ENCODE measurements at places on chromosomes 7 and 10.
A peak's percentile ranks its signal among the peaks of the same experiment; 100 is the strongest.

- no peak for DNase-seq
These were observed 28.4 kb upstream of the EIF5AL1 start for GRCh38 chr10:79483948-79484347.

DNA sequence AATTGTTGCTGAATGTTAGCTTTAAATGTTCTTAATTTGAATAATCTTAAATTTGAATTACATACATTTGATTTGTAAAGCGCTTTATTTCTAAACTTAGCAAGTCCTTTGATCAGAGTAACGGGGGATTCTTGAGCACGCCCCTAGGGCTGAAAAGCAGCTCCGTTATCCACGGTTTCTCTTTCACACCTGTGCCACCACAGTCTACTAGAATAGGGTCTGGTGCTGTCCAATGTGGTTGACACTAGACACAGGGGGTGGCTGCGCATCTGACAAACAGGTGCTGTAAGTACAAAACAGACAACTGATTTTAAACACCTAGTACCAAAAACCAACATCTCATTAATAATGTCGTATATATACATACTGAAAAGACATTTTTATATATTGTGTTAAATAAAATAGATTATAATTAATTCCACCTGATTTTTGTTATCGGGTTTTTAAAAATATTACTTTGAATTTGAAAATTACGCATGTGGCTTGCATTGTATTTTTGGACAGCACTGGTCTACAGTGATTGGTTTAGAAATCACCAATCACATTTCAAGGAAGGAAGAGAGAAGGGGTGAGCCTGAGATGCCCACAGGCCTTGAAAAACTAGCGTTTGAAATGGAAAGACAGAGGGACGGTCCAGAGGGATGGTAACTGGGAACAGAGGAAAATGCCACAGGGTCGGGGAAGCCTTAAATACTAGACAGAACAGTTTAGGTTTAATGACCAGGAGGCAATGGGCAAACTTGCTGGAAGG, 7.3 kb downstream of the SEPHS1 start:
- DNase-seq, result no peak

DNA sequence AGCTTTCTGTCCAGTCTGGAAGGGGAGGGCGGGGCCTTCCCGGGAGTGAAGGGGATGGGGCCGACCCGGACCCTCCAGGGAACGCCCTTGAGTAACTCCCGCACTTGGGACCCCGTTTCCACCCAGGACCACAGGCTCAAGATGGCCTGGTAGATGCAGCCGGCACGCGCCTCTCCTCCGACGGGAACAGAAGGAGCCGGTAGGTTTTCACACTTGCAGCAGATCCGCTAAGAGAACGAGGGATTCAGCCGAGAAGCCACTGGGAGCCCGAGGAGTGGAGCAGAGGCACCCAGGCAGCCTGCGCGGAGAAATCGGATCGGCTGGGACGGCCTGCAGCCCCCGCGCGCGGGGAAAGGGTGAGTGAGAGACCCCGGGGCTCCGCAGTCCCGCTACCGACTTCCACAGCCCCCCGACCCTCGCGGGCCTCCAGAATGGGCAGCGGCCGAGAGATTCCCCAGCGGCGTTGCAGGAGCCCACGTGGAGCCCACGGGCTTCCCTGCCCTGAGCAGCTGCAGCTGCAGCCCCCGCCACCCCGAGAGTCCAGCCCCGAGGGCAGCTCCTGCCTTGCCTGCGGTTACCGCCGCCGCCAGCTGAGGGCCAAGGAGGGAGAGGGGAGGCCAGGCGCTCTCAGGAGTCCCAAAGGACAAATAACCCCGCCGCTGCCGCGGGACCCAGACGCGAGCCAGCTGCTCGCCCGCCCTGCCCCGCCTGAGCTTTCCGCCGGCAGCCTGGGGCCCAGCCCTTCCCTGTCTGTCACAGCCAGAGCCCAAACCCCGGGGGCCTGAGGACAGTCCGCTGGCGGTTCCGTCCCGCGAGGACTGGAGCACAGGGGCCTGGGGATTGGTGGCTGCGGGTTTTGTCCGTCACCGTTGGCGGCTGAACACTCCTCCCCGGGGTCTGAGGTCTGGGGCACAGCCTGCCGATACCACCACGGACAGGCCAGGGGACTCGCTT, 21.8 kb downstream of the IFT22 start:
- DNase-seq, result no peak

DNA sequence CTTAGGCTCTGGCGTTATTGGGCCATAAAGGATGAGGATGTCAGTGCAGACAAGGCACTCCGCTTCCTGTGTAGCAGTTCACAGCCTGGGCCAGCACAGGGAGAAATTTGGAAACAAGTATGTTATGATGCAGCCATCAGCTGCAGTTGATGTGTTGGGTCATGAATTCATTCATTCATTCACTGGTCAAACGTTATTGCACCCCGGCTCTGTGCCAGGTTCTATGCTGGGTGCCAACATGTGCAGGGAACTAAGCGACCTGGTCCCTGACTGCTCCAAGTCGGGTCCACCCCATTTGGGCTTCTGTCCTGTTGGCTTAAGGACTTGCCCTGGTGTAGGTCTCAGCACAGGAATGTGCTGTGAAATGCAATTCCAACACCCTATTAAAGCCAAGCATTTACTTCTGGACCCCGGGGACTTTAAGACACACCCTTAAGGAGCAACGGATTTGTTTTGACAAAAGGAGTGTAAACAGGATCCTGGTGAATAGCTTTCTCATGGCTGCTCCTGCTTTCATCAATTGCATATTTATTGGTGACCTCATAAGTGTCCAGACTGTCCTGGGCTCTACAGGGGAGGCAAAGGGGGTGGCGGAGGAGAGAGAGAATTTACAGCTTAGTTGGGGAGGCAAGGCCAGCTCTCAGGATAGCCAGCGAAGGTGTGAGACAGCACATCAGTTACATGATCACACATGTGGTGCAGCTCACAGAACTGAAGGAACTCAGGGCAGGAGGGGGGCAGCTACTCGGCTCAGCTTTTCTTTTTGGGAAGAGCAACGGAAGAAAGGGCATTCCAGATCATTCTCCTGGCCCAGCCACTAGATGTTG, 158.6 kb downstream of the GRK5 start:
- DNase-seq, result no peak

GRCh38 chr7:65800890-65801341, 72.0 kb upstream of the VKORC1L1 start:
- no peak for DNase-seq

- no peak for DNase-seq
These were observed 263.6 kb upstream of the LRGUK start for GRCh38 chr7:133863362-133864061.

DNA sequence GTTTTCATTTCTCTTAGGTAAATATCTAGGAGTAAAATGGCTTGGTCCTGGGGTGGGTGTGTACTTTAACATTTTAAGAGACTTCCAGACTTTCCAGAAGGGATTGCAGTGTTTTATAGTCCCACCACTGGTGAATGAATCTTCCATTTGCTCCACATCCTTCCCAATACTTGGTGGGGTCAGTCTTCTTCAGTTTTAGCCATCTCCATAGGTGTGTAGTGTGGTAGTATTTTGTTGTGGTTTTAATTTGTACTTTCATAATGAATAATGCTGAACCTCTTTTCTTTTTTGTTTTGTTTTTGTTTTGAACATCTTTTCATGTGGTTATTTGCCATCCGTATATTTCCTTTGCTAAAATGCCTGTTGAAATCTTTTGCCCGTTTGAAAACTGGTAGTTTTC, 86.4 kb downstream of the ANKRD61 start:
- DNase-seq, result no peak

GRCh38 chr10:110008518-110009339, 945 bp downstream of the ADD3 start:
- peak; percentile 30 for DNase-seq

DNA sequence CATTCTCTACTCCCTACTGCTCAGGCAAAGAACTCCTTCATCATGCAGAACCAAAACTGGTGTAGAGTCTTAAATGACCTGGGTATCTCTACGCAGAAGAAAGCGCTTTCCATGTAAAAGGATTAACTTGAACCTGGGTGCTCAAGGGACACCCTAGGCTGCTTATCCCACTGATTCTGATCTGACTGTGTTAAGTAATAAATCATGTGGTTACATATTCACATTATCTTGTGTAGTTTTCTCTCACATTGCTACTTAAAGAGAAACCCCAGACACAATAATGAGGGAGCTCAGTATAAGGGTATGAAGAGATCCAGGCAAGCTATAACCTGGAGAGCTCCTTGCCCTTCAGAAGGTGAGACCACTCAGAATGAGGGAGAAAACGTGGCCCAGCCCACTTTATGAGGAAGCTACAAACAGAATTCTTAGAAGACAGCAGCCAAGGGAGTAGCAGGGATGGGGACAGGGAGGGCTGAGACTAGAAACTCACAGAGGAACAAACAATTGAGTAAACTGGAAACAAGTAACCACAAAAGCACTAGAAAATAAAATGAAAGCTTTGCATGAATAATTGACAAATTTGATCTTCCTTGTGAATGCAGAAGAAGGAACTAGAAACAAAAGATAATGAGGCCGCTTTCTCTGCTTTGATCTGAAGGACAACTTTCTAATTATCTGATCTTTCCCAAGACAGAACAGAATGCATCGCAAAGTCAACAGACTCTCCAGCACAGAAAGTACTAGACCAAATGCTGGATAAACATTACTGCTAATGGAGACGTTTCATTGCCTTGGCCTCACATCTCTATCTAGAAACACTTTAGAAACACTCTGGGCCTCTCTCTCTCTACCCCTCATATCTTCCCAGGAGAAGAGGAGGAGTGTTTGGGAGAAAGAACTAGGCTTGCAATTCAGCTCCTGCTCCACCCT, 76.1 kb downstream of the LRRC17 start:
- no peak for DNase-seq

- DNase-seq, result peak; percentile 89
These were observed 14.8 kb downstream of the ADAM8 start for GRCh38 chr10:133261726-133262325.

- DNase-seq, result no peak
These were observed 31.3 kb downstream of the FAM204A start for GRCh38 chr10:118310822-118311221.

DNA sequence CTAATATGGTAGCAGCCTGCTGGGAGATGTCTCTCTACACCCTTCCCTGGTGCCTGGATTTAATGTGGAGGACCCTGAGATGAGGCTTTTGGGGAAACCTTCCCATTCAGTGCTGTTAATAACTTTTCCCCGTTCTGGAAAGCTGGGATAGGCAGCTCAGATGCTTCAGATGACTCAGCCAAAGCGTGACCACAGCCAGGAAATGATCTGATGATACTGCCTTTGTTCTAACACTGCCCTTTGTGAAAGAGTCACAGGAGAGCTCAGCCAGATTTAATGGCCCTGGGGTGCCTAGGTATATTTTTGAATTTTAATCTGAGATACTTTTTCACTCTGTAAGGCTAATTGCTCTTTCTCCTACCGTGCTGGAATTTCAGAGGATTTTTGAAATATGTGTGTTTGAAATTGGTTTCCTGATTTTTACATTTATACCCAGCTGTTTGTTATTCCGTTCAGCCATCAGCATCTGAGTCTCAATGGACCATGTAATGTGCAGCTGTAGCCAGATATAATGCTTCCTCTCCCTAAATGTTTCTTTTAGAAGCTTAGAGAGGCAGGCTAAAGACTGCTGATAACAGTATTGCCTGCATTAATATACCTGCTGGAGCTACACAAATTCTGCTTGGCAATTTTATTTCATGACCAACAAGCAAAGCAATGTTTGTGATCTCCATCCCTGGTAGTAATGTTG, 17.8 kb downstream of the CELF2 start:
- DNase-seq, result no peak

DNA sequence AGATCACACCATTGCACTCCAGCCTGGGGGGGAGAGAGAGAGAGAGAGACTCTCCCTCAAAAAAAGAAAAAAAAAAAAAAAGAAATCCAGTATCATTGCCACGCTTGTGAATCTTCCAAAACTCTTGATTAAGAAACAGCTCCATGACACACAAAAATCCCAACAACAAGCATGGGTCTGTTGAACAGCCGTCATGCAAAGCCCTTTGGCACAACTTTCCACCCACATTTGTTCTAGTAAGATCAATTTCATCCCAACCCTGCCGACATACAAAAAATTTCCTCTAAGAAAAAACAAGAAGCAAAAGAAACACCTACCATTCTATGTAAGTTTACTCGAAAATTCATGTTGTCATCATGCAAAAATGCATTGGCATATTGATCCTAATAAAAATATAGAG, 62.8 kb downstream of the ARMH3 start:
- no peak for DNase-seq

GRCh38 chr7:362402-363096, 72.6 kb downstream of the FOXL3 start:
- DNase-seq, result peak; percentile 18

DNA sequence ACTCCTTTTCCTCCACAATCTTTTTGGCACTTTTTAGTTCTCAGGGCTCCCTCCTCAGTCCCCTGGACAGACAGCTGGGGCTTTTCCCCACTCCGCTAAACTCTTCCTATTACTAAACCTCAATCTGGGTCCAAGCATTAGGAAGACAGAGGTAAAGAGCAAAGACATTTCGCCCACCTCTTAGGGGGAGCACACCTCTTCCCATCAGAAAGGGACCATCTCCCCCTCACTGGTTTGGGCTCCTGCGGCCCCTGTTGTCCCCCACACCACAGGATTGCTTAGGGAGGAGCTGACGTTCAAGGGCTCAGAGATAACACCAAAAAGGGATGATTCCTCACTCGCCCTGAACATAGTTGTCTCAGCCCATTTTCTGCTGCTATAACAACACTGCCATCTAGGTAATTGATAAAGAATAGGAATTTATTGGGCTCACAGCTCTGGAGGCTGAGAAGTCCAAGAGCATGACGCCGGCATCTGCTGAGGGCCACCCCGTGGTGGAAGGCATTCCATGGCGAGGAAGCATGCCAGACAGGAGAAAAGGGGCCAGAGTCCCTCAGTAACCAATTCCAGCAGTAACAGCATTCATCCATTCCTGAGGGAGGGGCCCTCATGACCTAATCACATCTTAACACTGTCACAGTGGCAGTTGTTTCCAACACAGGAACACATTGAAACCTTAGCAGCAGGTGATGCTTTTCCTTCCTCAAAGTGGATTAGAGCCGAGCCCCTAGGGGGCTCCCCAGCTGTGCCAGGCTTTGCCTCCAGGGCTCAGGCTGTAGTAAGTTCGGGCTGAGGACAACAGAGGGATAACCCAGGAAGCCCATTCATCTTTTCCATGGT, 209.6 kb downstream of the EBF3 start:
- DNase-seq, result no peak

- DNase-seq, result no peak
These were observed 68.4 kb downstream of the ASAH2B start for GRCh38 chr10:50807851-50808776.
